ENCODE measurements at places on chromosomes 1 and 21. TPM values are rescaled to one million over a fixed set of nuclear protein-coding genes. Genes with fewer than 3 reads are reported as not detected.

DNA sequence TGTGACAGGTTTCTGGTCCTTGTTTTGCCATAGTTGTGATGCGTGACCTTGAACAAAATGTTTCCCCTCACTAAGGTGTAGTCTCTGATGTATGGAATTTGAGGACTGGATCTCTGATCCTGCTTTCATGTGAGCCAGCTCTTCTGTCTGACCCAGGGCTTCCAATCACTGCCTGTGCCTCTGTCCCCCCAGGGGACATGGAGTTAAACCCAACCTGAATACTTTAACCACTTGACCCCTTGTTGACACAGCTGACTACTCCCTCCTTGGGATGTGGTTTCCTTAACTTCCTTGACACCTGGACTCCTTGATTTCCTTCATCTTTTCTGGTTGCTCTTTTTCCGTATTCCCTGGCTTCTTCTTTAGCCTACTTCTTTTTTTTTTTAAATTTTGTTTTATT lies 36.0 kb upstream of the SSBP3 start:
- H3K27ac ChIP-seq: no peak overlapping the region
- no peaks in the 10 kb centered on the region for H3K4me1 ChIP-seq
- H3K27me3 ChIP-seq: no peaks in the 10 kb centered on the region
- DNase-seq: no peak
- no peaks in the 10 kb centered on the region for H3K36me3 ChIP-seq
- no peak overlapping the region for H3K4me3 ChIP-seq

DNA sequence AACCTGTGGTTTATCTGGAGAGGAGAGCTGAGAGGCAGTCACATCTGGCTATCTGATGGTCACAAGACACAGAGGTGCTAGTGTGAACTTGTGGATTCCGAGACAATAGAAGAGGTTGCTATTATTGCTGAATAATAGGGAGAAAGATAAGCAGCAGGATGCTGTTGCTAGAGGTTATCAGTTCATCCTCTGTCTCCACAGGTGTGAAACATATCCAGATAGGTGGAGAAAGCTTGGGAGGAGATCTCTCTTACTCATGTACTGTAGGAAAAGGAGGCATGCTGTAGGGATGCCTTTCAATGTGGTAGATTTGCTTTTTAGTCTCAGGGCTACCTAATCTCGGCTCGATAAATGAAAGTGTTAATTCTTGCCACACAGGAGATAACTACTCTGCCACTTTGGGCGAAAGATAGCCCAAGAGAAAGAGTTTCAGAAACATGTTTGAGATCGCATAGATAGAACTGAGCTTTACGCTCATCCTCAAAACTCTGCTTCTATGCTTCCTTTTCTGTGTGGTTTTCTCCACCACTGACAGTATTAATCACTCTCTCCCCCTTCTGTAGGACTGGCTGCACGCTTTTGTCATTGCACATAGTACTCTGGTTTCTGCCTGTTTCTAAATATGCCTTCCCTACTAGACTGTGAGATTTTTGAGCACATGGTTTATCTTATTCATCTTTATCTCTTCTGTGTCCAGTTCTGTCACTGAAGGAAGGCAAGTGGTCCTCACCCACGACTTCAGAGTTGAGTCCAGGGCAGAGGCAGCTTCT lies 36.7 kb upstream of the PLXNA2 start:
- no peak overlapping the region for H3K4me3 ChIP-seq
- no peaks in the 10 kb centered on the region for H3K36me3 ChIP-seq
- H3K4me1 ChIP-seq: no peaks in the 10 kb centered on the region

DNA sequence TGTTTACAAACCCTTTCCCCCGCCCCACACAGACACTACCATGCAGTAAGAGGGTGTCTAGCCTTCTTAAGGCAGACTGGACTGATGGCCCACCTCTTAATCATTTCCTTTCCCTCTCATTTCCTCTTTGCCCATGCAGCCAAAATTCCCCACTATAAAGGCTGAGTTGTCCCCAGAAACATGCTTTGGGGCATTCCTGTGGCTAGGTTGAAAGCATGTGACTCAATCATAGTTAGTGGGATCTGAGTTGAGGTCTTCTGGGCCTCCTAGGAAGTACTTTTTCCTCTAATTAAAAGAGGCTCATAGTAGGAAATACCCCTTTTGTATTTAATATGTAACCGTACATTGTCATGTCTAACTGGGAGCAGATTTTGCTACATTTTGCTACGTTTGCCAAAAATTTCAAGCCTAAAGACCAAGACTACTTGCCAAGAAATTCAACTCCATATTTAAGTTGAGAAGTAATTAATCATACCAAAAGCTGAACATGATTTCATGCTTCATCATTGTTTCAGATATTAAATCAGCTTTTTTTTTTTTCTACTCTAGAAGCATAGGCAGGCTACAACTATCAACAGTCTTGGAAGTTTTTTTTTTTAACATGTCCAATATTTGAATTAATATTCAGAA lies 174.7 kb downstream of the ADGRL4 start:
- H3K27me3 ChIP-seq: no peaks in the 10 kb centered on the region
- no peak overlapping the region for H3K4me3 ChIP-seq
- no peaks in the 10 kb centered on the region for H3K4me1 ChIP-seq
- H3K36me3 ChIP-seq: no peaks in the 10 kb centered on the region
- H3K27ac ChIP-seq: no peak overlapping the region

GRCh38 chr1:54611621-54612020 lies 11.7 kb downstream of the FAM151A start:
- no peak overlapping the region for H3K4me3 ChIP-seq
- DNase-seq: no peak
- no peaks in the 10 kb centered on the region for H3K4me1 ChIP-seq
- H3K27ac ChIP-seq: no peak overlapping the region
- H3K36me3 ChIP-seq: no peaks in the 10 kb centered on the region

- peak overlapping the region; percentile 88 for H3K4me3 ChIP-seq
- no peak for DNase-seq
- peak overlapping the region; percentile 60 for H3K27ac ChIP-seq
- peaks cover 96% of the 10 kb centered on the region for H3K4me1 ChIP-seq
- peaks cover 17% of the 10 kb centered on the region for H3K36me3 ChIP-seq
Observed at GRCh38 chr1:48771561-48771960, 5.1 kb downstream of the BEND5 start.

- H3K27ac ChIP-seq: no peak overlapping the region
- H3K4me3 ChIP-seq: no peak overlapping the region
- H3K4me1 ChIP-seq: no peaks in the 10 kb centered on the region
- no peak for DNase-seq
- H3K36me3 ChIP-seq: peaks cover 24% of the 10 kb centered on the region
Observed at GRCh38 chr1:197725044-197725443, 50.2 kb downstream of the DENND1B start.

DNA sequence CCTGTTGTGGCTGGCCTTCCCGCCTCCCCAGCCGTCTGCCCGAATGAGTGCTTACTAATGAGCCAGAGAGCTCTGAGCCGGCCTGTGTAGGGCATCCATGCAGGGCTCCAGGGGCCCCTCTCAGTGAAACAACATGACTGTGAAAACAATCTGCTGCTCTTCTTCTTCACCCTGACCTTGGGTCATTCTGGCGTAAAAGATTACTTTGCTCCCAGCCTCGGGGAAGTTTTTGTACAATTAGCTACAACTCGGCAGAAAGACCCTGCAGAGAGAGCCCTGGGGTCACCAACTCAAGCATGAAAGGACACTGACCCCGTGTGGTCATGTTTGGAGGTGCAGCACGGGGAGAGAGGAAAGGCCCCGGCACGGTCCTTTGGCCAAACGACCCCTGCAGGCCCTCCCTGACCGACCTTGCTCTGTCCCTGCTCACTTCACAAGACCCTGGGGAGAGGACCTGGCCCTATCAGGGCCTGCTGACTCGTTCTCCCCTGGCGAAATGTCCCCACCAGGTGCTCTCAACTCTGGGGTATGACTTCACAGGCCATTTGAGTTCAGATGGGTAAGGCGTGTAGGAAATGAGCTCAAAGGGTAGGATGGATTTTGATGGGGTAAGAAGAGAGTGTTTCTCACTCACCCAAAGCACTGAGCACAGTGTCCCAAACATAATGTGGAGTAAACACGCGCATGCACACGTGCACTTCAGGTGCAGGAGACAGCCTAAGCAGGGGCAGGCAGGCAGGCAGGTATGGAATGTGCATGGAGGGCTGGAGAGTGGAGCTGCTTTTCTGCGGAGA lies 22.9 kb upstream of the FAM20B start:
- peak overlapping the region; percentile 40 for H3K4me3 ChIP-seq
- no peaks in the 10 kb centered on the region for H3K36me3 ChIP-seq
- peak; percentile 68 for DNase-seq
- no peaks in the 10 kb centered on the region for H3K27me3 ChIP-seq

DNA sequence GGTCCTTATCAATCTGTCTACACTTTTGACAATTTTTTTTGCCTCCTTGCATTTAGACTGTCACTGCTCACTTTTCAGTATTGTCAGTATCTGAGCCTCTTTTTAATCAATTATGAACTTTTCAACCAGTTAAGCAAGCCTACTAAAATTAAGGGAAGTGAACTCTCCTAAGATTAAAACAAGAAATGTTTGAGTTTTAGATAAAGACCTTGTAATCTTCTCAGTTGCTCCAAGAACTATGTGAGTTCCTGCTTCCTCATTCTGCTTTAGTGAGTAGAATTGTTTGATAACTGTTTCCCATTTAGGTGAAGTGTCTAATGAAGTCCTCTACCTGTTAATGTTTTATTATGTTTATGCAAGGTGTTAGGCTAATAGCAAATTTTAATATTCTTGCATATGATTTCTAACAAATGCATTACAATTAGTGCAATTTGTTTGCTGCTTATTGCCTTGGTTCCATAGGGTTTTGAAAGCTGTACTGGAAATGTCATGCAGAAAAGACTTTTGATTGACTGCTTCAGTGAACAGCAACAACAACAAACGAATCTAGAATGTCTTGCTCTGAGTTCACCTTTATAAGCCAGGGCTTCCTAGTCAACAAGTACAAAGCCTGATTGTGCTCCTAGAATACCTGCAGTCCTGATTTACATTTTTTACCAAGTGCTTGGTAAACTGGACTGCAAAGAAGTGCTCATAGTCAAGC lies 40.9 kb downstream of the PLA2G4A start:
- no peaks in the 10 kb centered on the region for H3K36me3 ChIP-seq
- H3K4me1 ChIP-seq: no peaks in the 10 kb centered on the region
- DNase-seq: no peak
- no peak overlapping the region for H3K27ac ChIP-seq

- no peak overlapping the region for H3K27ac ChIP-seq
- H3K4me3 ChIP-seq: no peak overlapping the region
- no peaks in the 10 kb centered on the region for H3K36me3 ChIP-seq
- H3K4me1 ChIP-seq: no peaks in the 10 kb centered on the region
- peaks cover 8% of the 10 kb centered on the region for H3K27me3 ChIP-seq
- no peak for DNase-seq
Observed at GRCh38 chr1:14871218-14871970, 272.9 kb downstream of the KAZN start.

DNA sequence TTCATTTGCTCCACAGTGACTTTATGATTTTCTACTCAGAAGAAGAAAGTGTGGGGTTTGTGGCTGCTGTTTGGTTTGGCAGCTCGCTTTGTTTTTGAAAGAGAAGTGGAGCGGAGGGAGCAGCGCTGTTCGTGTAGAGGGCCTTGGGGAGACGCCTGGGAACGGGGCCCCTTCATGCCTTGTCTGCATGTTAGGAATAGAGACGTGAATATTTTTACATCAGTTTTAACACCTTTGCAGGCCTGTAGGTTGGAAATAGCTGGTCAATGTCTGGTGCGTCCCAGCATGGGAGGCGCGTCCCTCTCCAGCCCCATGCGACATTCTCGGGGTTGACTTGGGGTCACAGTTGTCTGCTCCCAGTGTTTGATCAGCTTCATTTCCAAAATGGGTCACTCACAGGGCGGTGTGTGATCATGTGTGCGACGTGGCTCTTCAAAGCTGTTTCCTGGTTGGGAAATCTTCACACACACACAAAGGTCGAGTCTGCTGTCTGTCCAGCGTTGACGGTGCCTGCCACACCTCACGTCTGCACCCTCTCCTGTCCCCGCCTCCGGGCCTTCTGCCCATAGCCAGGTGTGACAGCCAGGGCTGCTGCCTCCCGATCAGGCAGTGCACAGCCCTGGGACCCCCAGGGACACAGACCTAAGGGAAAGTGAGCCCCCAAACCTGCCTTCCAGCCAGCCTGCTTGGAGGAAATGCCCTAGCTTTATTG lies 149.2 kb downstream of the PSMG1 start:
- no peak overlapping the region for H3K4me3 ChIP-seq
- H3K27ac ChIP-seq: no peak overlapping the region
- H3K36me3 ChIP-seq: no peaks in the 10 kb centered on the region
- peaks cover 17% of the 10 kb centered on the region for H3K27me3 ChIP-seq
- no peaks in the 10 kb centered on the region for H3K4me1 ChIP-seq

GRCh38 chr1:61277121-61277690 lies 194.8 kb downstream of the NFIA start:
- no peak overlapping the region for H3K4me3 ChIP-seq
- peaks cover 9% of the 10 kb centered on the region for H3K4me1 ChIP-seq
- no peaks in the 10 kb centered on the region for H3K36me3 ChIP-seq
- no peaks in the 10 kb centered on the region for H3K27me3 ChIP-seq

- H3K27me3 ChIP-seq: no peaks in the 10 kb centered on the region
- no peak overlapping the region for H3K27ac ChIP-seq
- DNase-seq: no peak
- H3K36me3 ChIP-seq: no peaks in the 10 kb centered on the region
- no peak overlapping the region for H3K4me3 ChIP-seq
- H3K4me1 ChIP-seq: no peaks in the 10 kb centered on the region
Observed at GRCh38 chr1:181661569-181661968, 178.3 kb downstream of the CACNA1E start.

- no peak overlapping the region for H3K27ac ChIP-seq
- no peak overlapping the region for H3K4me3 ChIP-seq
- no peaks in the 10 kb centered on the region for H3K27me3 ChIP-seq
- no peaks in the 10 kb centered on the region for H3K36me3 ChIP-seq
- DNase-seq: no peak
Observed at GRCh38 chr1:5570931-5571330, 421.3 kb downstream of the NPHP4 start.

DNA sequence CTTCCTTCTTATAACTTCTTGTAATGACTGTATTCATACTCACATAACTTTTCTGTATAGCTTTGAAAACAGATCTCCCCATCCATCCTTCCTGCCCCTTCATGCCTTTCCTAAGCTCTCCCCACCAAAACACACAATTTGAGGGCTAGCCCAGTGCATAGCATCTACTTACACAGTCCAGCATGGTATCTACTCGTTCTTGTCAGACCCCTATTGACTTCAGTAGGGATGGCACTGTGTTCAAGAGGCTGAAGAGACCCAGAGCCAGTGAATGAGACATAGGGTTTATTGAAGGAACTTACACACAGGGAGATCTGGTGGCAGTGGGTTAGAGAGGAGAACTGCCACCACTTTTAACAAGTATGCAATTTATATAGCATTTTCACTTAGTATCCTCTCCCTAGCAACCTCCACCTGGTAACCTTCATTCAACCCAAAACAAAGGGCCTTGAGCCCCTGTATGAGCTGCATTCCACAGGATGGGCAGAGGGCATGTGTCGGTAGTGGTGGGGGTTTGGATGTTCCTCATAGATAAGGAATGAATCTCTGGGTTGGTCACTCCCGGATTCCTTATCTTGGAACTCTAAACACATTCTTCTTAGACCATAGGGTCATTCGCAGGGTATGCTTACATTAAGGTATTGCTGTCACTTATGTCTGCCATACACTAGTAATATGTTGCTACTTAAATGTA lies 64.9 kb upstream of the GNG12 start:
- no peak overlapping the region for H3K4me3 ChIP-seq
- no peak for DNase-seq
- H3K36me3 ChIP-seq: no peaks in the 10 kb centered on the region
- H3K27ac ChIP-seq: no peak overlapping the region
- no peaks in the 10 kb centered on the region for H3K4me1 ChIP-seq
- no peaks in the 10 kb centered on the region for H3K27me3 ChIP-seq

The APCS gene
- polyA plus RNA-seq: not detected

The RRAGC gene
- 15.8 TPM for polyA plus RNA-seq

The ADARB1 gene
- polyA plus RNA-seq: 19.9 TPM

The GREM2 gene
- polyA plus RNA-seq: not detected

The AUNIP gene
- 0.15 TPM for polyA plus RNA-seq

The S100A1 gene
- not detected for polyA plus RNA-seq

Measured in naive B cell (primary cell).